HepG2 (cell line): ENCODE measurements at places on chromosomes 12 and 14.
A peak's percentile ranks its signal among the peaks of the same experiment; 100 is the strongest.

GRCh38 chr14:97618917-97619690 lies 821.9 kb downstream of the VRK1 start:
- DNase-seq, result no peak

DNA sequence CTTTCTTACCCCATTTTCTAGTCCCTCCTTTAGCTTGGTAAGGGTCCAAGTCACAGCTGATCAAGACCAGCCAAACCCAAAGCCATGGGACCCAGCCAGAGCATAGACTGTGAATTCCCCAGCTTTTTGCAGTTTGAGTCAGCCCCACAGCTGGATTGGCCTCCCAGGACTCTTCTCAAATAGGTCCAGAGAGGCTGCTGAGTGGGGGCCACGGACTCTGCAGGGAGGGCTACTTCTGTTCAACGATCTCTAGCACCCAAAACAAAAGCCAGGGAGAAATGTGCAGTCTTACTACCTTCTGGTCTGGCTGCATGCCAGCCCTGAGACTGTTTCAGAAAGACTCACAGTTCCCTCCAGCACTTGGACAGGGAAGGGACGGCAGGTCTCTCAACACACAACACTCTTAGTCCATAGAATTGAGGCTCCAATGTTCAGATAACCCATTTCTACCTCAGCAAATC lies 1.6 kb downstream of the VDR start:
- DNase-seq, result no peak

- DNase-seq, result no peak
Observed at GRCh38 chr14:42517806-42518500, 911.3 kb downstream of the LRFN5 start.

- DNase-seq, result no peak
Observed at GRCh38 chr12:127455347-127456265, 811.4 kb upstream of the TMEM132C start.

GRCh38 chr14:94322648-94323570 lies at the start of gene SERPINA6:
SERPINA6 (minus strand) TSS chr14:94323336; CDS start chr14:94314648, 8,688 bp downstream.
- peak; percentile 95 for DNase-seq

DNA sequence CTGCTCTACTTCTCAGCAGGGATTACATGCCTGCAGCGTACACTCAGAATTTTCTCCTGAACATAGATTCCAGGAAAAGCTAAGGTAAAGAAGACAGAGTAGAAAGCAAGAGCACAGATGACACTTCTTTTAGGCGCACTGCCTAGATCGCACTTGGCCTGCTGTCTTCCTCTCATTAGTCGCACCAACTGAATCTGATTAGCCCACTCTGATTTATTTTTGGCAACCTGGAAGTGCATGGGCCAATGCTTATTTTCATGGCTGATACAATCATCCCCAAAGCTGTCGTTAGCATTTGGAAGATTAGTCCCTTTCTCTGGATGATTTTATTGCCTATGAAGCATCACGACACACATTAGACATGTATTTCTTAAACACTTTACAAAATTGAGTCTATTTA lies 152.5 kb downstream of the PTPRO start:
- DNase-seq, result no peak

DNA sequence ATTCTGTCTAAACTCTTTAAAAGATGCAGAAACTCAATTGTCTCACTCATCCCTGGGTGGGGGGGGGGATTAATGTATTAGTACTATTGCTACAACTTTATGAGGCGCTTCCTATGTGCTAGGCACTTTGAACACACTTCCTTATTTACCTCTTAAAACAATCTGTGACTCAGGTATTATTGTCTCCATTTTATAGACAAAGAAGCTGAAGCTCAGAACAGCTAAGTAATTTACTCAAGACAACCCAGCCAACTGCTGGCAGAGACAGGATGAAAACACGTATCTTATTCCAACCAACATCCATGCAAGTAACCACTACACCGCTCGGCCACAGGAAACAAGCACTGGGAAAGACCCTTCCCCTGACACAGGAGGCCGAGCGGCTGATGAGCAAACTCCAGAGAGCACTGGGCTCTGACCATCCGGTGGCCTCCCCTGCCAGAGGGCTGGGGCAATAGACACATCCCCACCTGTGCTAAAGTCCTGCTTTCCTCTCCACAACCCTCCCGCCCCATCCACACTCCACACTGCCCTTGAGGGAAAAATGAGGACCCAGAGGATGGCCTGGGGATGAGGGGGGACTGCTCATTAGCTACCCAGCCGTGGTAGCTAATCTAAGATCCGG lies 244.2 kb downstream of the DPF3 start:
- DNase-seq, result no peak

GRCh38 chr12:69934011-69934410 lies 109.0 kb downstream of the MYRFL start:
- no peak for DNase-seq

DNA sequence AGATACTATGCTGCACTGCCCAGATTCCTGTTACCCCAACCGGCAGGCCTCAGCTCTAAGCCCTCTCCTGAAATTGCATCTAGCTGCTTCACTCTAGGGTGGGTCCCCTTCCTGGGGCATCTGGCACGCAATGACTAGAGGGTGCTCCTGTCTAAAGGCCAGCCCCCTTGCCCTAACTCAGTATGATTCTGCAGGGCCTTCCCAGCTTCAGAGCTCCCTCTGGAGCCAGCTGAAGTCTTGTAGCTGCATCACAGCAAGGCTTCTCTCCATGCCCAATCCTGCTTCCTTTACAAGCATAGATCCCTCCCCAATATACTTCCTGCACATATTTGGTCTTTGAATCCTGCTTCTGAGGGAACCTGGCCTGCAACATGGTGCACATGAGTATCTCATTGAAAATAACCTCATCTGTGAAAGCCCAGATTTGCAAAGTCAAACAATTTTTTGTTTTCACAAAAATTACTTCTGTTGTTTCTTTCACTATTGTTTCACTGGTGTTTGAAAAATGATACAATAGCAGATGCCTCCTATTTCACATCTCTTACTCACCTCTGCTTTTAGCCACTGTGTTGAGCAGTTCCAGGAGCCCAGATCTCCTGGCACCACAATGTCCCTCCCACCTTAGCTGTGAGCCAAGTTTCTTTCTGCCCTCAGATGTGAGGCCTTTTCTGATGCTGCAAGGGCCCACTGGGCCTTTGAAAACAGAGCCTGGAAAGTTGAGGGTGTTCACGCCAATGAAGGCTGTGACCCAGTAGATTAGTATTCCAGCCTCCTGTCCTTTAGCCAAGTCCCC lies 169.5 kb upstream of the EGLN3 start:
- DNase-seq, result no peak

DNA sequence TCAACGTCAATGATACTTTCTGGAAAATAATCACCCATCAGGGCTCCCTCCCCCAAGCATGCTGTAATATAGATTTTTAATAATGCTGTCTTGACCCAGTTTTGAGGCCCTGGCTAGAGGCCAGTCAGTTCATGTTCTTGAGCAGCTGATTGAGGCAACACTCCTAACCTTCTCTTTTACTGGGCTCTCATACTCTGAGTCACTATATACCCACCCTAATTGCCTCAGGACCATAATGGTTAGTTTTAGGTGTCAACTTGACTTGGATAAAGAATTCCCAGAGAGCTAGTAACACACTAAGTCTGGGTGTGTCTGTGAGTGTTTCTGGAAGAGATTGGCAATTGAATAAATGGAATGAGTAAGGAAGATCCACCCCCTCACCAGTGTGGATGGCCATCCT lies 527.0 kb upstream of the ATP2B1 start:
- no peak for DNase-seq

- no peak for DNase-seq
Observed at GRCh38 chr14:50798048-50798421, 32.9 kb downstream of the NIN start.

- DNase-seq, result no peak
Observed at GRCh38 chr12:31687101-31687527, 27.6 kb downstream of the ETFBKMT start.

GRCh38 chr14:106840258-106840657 lies 1313.9 kb downstream of the TMEM121 start:
- DNase-seq, result no peak

- no peak for DNase-seq
Observed at GRCh38 chr12:118304093-118304492, 68.6 kb downstream of the TAOK3 start.

DNA sequence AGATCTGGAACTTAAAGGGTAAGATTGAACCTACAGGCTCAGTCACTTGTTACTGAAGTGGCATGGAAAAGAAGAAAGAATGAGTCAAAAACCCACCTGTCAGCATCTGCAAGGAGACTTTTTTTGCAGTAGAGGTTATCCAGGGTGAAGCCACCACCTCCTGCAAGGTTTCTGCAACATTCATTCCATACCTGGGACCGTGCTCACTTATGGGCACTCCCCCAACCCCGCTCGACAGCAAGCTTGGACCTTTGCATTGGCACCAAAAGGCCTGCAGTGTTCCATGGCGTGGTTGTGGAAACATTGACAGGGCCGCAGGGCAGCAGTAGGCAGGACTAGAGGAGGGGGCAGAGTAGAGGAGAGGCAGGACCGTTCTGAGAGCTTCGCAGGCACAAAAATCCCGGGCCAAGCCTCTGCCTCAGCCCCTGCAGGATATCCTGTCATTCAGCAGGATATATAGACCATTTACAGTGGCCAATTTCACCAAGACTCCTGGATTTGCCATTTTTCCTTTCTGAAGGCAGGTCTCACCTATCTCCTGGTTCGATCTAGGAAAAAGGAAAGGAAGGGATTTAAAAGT lies at the start of gene STAB2:
Gene STAB2, plus strand, starts transcription at position 483 of the 580 bp plus-strand sequence. CDS start 204 bp downstream, outside the sequence.
- no peak for DNase-seq

DNA sequence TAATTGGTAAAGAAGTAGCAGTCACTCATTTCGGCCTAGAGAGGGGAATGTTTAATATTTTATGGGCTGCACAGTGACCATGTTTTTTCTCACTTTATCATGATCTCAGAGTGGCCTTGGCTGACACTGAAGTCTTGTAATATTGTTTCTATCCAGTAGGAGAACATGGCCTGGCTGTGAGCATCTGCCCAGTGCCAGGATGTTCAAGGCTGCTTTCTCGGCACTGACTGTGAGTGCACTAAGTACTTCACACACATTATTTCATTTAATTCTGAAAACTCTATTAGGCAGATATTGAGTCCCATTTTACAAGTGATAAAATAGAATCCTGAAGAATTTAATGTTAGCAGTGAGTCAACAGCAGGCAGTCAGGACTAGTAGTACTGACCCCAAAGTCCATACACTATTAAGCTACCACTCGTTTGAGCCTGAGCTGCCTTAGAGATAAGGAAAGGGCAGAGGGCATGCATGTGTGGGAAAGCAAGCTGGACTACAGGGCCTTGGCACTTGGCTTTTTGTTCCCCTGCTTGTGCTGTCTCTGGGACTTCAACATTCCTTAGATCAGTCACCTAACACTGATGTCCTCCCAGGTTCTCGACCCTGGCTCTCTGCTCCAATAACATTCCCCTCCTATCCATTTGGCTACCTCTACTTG lies 42.2 kb upstream of the APPL2 start:
- DNase-seq, result peak; percentile 50

DNA sequence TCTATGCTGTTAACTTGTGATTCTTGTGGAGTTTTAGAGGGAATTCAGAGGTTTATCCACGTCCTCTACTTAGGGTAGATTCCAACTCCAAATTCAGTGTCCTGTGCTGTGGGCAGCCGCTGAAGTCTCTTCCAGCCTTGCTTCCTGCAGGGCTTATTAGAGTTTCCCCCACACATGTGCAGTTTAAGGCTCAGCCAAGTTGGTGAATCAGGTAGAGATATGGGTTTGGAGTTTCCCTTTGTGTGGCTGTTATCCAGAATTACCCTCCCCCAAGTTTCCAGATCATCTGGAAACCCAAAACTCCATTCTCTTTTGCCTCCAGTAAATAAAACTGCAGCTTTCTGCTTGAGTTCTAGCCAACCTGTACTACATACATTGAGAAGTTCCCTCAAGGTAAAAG lies 853.7 kb downstream of the GALC start:
- no peak for DNase-seq

DNA sequence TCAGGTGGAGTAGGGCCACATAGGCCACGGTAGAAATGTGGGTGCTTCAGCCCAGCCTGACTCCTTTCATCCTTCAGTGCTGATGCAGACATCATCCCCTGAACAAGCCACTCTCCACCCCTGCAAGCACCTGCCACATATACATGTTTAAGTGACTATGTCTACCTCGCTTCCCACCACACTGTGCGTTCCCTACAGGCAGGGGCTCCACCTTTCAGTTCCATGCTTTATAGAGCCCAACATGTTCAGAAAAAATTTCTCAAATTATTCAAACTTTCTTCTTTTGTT lies 11.6 kb downstream of the SLC7A7 start:
- DNase-seq, result no peak

DNA sequence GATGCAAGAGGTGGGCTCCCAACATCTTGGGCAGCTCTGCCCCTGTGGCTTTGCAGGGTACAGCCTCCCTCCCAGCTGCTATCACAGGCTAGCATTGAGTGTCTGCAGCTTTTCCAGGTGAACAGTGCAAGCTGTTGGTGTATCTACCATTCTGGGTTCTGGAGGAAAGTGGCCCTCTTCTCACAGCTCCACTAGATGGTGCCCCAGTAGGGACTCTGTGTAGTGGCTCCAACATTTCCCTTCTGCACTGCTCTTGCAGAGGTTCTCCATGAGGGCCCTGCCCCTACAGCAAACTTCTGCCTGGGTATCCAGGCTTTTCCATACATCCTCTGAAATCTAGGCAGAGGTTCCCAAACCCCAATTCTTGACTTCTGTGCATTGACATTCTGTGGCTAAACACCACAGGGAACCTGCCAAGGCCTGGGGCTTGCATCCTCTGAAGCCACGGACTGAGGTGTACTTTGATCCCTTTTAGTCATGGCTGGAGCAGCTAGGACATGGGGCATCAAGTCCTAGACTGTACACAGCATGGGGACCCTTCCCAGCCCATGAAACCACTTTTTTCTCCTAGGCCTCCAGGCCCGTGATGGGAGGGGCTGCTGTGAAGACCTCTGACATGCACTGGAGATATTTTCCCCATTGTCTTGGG lies 24.0 kb upstream of the SLC38A1 start:
- peak; percentile 27 for DNase-seq

DNA sequence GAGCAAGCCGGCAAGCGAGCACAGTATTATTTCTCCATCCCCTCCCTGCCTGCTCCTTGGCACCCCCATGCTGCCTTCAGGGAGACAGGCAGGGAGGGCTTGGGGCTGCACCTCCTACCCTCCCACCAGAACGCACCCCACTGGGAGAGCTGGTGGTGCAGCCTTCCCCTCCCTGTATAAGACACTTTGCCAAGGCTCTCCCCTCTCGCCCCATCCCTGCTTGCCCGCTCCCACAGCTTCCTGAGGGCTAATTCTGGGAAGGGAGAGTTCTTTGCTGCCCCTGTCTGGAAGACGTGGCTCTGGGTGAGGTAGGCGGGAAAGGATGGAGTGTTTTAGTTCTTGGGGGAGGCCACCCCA lies 3.9 kb upstream of the NXPH4 start:
- DNase-seq, result no peak

GRCh38 chr14:20706657-20707355 lies 18.2 kb downstream of the ANG start:
- DNase-seq, result no peak
